Activated CD4-positive, CD25-positive, alpha-beta regulatory T cell treated with anti-CD3 and anti-CD28 coated beads, Interleukin-2, amount 50 U/mL, for 72 hours (primary cell): ENCODE measurements at places on chromosomes 6 and 20.

GRCh38 chr6:49890988-49891387 lies 24.7 kb upstream of the CRISP1 start:
- DNase-seq, result no peak

DNA sequence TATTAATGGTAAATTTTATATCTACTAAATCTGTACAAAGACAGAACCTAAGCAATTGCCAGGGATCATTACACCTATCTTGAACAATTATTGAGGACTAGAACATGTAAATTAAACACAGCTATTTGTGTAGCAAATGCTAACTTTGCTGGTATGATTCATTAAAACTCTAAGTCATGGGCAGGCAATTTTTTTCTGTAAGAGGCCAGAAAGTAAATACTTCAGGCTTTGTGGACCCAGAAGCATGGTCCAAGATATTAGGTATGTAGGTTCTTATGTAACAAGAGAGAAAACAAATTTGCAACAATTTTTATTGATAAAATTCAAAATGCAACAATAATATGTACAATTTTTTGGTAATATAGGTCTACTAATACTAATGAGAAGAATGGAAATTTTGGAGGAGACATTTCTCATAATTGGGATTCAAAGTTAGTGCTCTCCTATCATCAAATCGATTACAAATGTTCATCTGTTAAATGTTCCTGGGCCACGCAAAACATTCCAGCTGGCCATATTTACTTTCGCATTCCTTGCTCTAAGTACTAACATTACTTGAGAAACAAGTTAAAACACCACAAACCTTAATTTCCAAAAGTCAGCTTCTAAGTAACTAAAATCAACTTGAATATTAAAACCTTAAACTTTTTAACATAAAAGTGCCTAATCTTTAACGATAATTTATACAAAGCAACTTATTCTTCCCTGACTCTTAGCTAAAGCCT lies 4.3 kb downstream of the TMEM30A start:
- no peak for DNase-seq

- DNase-seq, result no peak
Measured at GRCh38 chr20:60228255-60228654, 270.0 kb downstream of the CDH26 start.

DNA sequence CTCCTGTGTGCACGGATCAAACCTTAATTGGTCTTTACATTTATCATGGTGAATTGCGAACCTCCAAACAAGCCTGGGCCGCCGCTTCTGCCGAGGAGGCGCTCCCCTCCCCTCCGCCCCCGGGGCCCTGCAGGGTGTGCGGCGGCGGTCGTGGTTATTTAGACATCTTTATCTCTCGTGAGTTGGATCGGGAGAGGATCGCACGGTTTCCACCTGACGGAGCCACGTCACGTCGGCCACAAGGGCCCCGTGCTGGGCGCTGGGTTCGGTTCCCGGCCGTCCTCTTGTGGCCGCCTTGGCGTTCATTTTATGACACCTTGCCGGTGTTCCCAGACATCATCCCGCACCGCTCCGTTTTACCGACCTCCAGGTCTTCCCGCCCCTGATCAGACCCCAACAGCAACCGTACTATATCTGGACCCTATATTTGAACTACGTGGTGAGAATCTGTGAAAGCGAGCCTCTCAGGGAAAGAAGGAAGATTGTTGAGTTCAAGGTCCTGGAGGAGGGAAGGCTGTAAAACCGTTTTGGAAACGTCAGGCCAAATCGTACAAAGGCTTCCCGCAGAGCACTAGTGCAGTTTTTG lies 1.3 kb upstream of the CNR1 start:
- DNase-seq, result no peak

DNA sequence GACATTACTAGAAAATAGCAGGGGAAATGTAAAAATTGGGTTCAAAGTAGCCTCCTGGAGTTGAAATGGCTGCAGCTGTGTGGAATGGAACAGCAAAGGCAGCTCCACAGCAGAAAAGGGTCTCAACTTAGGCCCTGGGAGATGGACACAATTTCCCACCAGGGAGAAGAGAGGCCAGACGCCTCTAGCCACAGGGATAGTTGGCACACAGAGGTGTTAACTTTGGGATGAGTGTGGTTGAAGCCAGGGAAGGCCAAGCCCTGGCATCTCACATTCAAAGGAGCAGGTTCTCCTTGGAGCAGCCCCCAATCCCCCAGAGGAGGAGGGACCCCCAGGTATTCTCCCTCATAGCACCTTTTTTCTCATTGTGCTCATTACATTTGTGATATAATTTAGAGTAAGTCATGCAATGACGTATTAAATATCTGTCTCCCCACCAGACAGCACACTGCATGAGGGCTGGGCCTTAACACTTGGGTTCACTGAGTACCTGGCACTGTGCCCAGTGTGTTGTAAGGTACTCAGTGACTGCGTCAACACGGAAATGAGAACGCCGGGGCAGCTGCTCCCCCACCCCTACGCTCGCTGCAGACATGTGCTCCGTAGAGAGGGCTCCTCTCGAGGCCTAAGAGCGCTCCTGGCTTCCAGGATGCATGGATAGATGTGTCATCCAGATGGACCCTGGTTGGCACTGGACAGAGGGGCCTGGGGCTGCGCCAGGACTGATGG lies 76.0 kb upstream of the CD93 start:
- DNase-seq, result no peak

GRCh38 chr6:15464211-15464725 lies 198.6 kb downstream of the DTNBP1 start:
- peak; percentile 61 for DNase-seq

- DNase-seq, result no peak
Measured at GRCh38 chr20:14956026-14956425, 618.6 kb upstream of the FLRT3 start.

GRCh38 chr6:31680226-31681134 lies at the start of gene LY6G5C:
LY6G5C (minus strand) TSS chr6:31681067; CDS start chr6:31680373, 694 bp downstream.
- DNase-seq, result peak; percentile 66

DNA sequence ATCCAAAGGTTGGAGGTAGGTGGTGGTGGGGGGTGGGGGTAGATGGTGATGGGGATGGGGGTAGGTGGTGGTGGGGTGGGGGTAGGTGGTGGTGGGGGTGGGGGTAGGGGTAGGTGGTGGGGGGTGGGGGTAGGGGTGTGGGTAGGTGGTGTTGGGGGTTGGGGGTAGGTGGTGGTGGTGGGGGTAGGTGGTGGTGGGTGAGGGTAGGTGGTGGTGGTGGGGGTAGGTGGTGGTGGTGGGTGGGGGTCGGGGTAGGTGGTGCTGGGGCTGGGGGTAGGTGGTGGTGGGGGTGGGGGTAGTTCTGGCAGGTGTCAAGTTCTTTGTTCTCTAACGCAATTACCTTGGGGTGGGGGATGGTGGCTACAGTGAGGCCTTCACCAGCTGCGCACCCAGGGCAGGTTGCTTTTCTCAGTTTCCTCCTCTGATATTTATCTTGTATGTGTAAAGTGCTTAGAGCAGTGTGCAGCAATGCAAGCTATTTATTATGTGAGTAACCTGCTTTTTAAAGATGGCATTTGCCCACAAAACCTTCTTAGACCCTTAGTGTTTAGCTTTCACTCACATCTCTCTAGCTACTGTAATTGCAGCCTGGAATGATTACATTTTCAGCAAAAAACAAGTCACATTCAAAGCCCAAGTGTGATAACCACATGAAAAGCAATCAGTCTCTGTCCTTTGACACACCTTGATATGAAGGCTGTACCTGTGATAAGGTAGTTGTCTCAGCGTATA lies 8.2 kb upstream of the CCDC167 start:
- no peak for DNase-seq

GRCh38 chr6:138093632-138094031 lies 13.6 kb downstream of the PERP start:
- DNase-seq, result no peak

DNA sequence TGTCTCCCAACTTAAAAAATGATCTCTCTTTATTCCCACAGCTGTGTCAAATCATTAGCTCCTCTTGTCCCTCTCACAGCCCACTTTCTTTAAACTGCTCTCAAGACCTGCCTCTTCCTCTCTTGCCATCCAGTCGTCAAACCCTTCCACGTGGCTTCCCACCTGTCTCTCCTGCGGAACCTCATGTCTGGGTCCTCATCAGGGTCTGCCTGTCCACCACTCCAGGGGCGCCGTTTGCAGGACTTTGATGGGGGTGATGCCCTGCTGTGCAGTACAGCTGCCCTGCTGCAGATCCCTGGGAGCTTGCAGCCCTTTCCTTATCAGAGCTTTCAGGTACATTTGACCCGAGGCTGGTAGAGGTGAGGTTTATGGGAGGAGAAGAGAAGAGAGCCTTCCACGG lies 114.8 kb downstream of the DHX35 start:
- DNase-seq, result no peak

DNA sequence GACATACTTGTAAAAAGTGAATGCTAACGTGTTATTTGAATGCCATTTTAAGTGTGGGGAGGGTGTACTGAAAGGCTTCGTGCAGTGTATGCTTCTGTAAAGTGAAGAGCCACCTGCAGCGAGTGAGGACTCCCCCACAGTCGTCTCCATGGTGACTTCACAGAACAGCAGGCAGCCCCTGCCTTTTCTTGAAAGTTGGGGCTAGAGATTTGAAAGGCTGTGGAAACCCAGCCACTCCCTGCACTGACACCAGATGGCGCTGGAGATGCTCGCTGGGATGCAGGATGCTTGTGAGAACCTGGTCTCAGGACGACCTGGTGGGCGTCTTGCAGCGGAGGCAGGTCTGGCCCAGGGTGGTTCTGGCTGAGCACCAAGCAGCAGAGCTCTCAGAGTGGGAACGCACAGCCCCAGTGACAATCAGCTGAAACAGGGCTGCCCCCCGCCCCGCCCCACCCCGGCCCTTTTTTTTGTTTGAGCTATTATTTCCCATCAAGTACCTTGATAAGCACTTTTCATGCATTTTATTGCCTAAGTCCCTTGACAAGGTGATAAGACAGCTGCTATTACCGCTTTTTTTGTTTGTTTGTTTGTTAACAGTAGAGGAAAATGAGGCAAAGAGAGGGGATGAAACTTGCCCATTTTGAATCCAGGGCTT lies 150.3 kb downstream of the SYCP2 start:
- peak; percentile 37 for DNase-seq

DNA sequence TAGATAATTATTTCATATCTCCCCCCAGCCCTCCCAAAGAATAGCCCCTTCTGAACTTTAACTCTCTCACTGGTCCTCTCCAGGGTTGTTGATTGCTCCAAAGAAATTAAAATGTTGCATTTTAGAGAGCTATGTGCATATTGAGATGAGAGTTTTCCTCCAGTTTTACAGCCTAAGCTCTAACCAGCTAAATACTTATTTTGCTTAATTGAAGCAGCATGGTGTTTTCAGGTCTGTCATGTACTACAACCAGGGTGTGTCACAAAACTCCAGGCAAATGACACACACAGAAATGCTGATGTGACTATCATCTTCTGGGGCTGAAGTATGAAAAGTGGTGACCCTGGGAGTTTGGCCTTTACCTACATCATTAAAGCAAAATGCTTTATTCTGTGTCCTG lies 196.8 kb upstream of the STXBP5 start:
- no peak for DNase-seq

DNA sequence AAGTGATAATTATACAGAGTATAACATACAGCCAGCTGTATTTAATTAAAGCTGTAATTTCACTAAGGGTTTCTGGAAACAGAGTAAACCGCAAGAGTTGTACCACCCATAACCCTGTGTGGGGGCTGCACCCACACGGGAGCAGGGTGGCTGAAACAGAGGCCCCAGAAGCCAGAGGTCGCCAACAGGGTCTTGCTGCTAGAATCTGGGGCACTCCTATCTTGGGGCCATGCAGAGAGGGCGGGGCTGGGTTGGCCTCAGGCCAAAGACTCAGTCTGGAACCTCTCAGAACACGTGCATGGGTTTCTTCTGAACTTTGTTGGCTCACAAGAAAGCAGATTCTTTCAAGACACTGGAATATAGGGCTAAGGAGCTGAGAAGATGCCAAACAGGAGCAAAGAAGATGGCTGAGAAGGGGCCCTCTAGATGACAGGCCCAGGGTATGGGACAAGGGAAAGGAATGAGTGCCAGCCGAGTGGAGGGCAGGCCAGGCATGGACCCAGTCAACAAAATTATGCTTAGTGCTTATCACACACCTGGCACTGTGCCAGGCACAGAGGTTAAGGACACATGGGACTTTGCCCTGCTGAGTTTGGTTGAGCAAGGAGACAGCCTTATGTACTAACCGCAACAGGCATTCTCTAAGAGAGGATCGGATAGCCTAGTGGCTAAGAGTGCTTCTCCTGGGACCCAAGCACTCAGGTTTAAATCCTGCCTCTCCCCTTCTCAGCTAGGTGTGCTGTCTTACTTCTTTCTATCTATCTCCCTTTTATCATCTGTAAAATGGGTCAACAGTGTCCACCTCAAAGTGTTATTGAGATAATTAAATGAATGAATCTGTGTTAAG lies 96.6 kb upstream of the FOXP4 start:
- no peak for DNase-seq

GRCh38 chr6:107843400-107843799 lies 19.3 kb upstream of the SCML4 start:
- no peak for DNase-seq

- DNase-seq, result no peak
Measured at GRCh38 chr6:113842165-113842564, 15.0 kb upstream of the MARCKS start.

DNA sequence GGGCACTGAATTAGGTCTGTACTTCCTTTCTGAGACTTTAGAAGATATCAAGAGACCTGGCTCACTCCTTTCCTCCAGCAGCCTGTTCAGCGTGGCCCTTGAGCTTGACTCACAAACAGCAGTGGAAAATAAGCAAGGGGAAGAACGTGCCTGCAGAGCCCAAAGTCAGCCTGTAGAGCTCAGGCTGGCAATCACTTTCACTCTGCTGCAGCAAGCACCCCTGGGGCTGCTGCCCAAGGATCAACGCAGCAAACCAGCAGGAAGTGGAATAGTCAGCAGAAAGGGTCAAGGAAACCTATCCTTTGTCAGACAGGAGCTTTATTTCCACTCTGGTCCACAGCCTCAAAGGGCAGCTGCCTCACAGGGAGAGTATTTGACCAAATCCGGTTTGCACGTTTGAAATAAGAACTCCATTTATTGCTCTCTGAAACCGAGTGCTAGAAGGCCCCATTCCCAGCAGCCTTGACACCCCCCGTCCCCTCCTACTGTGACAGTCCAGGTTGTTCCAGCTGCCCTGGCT lies 77.4 kb downstream of the PRDM1 start:
- no peak for DNase-seq

- DNase-seq, result no peak
Measured at GRCh38 chr6:132192631-132193030, 208.6 kb downstream of the MOXD1 start.
